ENCODE measurements at places on chromosomes 12 and 14.

DNA sequence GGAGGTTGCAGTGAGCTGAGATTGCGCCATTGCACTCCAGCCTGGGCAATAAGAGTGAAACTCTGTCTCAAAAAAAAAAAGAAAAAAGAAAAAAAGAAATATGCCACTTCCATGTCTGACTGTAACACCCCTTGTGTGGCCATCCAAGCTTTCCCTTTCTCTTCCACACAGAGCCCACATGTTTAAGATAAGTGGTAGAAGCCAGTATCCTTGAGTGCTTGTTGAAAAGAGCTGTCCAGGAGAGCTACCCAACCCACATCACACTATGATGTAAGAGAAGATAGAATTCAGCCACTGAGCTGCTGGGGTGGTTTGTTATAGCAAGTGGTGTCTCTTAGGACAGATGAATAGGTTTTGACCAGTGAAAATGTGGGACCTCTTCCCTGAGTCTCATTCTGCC lies 82.1 kb downstream of the ZNF664 start:
- no peak for DNase-seq

DNA sequence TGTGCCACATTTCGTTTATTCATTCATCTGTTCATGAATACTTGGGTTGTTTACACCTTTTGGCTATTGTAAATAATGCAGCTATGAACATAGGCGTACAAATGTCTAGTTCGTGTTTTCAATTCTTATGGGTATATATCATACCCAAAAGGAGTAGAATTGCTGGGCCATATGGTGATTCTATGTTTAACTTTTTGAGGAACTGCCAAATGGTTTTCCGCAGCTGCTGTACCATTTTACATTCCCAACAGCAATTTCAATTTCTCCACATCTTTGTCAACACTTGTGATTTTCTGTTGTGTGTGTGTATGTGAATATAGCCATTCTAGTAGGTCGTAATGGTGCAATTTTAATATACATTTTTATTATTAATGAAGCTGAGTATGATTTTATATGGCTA lies 326.2 kb downstream of the ETNK1 start:
- DNase-seq, result no peak

DNA sequence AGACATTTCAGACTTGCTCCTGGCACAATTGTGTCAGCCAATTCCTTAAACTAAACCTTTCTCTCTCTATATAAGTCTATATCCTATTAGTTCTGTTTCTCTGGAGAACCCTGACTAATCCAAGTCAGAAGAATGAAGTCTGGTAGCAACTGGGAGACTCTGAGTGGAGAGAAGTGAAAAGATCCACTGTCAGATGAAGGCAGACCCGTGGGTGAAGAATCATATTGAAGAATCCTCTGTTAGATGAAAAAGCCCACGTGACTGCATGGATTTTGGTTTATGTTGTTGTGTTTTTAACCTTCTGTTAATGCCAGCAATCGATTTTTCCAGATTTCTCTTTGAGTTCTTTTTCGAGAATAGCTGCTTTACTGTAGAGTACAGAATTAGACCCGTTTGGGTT lies 29.5 kb upstream of the APOLD1 start:
- DNase-seq, result no peak

DNA sequence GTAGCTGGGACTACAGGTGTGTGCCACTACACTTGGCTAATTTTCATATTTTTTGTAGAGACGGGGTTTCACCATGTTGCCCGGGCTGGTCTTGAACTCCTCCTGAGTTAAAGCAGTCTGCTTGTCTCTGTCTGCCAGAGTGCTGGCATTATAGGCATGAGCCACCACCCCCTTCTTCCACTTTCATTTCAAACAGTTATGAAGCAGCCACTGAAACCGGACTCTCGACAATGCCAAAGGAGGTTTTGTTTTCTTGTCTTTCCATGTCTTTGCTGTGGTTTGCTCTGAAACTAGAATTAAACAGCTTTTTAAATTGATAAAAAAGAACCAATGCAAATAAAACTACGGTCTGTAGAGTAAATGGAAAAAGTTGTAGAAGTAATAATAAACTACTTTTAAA lies 30.4 kb downstream of the RAP1B start:
- DNase-seq, result peak; percentile 39

DNA sequence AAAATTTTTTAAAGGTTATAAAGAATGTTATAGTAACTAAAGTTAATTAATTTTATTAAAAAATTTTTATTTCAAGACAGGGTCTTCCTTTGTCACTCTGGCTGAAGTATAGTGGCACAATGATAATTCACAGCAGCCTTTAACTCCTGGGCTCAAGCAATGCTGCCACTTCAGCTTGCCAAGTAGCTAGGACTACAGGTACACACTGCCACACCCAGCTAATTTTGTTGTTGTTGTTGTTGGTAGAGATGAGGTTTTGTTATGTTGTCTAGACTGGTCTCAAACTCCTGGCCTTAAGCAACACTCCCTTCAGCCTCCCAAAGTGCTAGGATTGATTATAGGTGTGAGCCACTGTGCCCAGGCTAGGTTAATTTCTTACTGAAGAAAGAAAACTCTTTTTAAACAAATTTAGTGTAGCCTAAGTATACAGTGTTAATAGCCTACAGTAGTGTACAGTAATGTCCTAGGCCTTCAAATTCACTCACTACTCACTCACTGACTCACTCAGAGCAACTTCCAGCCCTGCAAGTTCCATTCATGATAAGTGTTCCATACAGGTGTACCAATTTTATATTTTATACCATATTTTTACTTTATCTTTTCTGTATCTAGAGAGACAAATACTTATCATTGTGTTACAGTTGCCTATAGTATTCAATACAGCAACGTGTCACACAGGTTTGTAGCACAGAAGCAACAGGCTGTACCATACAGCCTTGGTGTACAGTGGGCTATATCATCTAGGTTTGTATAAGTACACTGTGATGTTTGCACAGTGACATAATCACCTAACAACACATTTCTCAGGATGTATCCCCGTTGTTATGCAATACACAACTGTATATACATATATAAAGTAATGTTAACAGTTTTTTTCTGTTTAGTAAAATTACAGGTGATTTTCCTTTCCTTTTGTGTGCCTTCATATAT lies 24.7 kb upstream of the DNAAF2 start:
- DNase-seq, result no peak

GRCh38 chr12:1878695-1879094 lies 39.8 kb downstream of the CACNA2D4 start:
- no peak for DNase-seq

DNA sequence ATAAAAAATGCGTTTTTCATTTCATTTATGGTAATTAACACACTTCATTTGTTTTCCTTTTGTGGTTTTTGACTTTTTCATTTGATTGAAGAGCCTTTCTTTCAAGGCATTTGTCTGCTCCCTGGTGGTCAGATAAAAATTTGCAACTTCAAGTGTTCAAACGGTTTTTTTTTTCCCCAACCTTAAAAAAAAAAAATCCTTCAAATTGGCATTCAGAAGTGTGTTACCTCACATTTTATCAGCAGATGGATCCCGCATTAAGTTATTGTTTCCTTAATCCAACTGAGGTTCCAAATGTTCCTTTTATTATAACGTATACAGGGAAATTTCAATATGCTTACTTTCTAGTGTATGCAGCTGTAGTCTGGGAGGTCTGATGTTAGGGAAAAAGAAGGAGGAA lies 47.2 kb downstream of the MYF5 start:
- peak; percentile 26 for DNase-seq

DNA sequence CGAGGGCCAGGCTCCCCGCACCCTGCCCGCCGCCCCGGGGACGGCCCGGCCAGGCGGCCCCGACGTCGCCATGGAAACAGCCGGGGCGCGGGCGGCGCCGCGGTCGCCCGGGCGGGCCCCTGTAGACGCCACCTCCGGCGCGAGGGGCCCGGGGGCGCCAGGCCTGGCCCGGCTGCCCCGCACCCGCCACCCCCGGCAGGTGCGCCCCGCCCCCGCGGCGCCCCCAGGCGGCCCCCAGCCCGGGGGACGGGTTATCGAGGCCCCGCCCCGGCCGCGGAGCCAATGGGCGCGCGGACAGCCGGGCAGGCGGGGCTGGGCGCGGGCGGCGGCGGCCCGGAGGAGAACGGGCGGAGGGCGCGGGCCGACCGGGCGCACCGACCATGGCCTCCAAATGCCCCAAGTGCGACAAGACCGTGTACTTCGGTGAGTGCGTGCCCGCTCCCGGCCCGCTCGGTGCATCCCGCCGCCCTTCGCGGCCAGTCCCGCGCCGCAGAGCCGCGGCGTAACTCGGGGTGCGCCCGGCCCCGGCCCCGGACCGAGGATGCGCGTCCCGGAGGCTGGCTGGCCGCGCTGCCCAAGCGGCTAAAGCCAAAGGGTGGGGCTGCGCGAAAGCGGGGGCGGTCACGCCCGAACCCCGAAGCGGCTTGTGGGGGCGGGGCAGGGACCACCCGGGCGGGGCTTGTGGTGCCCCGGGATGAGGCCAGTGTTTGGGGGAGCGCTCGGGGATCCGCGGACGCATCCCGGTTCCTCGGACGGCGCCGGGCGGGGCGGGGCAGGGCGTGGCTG lies at the start of gene CRIP2:
Gene CRIP2 (plus strand): TSS at position 339 of the 786 bp plus-strand sequence. CDS start 42 bp downstream, at position 381.
- DNase-seq, result peak; percentile 24

- no peak for DNase-seq
These were observed 17.7 kb downstream of the STXBP6 start for GRCh38 chr14:25032092-25032784.

GRCh38 chr14:93104961-93105360 lies 10.8 kb downstream of the ITPK1 start:
- no peak for DNase-seq

- no peak for DNase-seq
These were observed 239.7 kb downstream of the TRHDE start for GRCh38 chr12:72511906-72512305.

- DNase-seq, result no peak
These were observed 236.1 kb downstream of the AEBP2 start for GRCh38 chr12:19675361-19675760.

- no peak for DNase-seq
These were observed 40.1 kb upstream of the EVL start for GRCh38 chr14:100025111-100025510.

GRCh38 chr12:106724934-106725333 lies 49.5 kb upstream of the RIC8B start:
- no peak for DNase-seq

DNA sequence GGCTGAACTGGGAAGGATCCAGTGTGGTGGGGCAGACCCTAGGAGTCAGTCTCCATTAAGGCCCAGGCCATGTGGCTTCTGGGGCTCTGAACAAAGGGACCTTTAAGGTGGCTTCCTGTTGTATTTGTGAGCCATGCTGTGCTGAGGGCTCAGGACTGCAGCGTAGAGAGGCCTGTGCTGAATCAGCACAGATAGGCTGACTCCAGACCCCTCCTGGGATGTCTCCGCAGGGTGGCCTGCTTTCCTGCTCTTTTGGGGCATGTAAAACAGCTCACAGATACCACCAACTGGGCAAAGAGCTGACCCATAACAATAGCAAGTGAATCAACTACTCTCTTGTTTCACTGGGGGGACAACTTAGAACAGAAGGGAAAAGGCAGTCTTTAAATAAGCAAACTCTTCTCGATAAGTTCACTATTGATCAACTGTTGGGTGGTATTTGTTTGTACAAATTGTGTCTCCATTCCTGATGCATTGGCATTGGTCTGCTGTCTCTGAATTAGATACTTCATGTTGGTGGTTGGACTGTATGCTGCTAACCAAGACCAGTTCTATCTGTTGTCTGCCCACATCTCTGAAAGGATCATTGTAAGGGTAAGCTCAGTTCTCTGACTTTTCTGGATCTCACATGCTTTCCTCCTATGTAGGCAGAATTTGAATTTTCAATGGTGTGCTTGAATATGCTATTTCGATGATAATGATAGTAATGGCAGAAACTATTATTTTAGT lies 71.8 kb downstream of the MYRFL start:
- DNase-seq, result no peak

DNA sequence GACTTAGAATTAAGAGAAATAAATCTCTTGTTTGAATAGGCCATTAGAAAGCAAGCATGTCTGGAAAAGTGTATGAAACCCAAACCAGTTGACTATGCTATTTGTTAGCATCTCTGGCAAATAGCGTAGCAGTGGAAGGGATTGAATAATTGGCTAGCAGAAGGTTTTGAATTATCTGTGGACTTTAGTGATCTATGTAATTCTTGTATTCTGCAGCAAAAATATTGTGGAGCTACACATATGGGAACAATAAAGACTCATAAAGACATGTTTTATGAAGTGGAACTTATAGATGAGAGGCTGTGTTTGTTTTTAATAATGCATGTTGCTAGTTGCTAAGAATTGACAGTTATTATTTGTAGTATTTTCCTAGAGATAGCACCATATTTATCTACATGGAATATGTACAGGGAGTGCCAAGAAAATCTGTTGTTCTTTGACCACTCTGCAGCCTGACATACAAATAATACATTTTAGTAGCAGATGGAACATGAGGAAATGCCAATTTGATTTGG lies 4.7 kb downstream of the SRGAP1 start:
- no peak for DNase-seq

DNA sequence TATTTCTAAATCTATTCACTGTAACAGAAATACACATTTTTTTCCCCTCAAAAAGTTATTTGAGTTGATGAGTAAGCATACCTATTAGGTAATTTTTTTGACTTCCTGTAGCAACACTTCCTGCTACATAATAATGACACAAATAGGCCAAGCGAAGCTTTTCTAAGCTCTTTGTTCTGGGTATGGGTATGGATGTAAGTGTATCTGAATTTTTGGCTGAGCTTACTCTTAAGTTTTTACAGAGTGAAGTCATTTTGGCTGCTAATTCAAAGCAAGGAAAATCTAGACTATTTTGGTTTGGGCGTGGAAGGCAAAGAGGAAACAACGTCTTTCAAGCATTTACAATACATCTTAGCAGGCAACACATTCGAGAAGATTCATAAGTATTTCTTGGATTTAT lies 1206.0 kb upstream of the FLRT2 start:
- DNase-seq, result no peak

Data from suppressor macrophage treated with lipopolysaccharide for 4 hours (primary cell).